ENCODE measurements at places on chromosomes 7 and 10.
A peak's percentile ranks its signal among the peaks of the same experiment; 100 is the strongest.

- DNase-seq: no peak
These were observed 138.3 kb downstream of the EGFR start for GRCh38 chr7:55156919-55157763.

- peak; percentile 53 for DNase-seq
These were observed 2.2 kb downstream of the CYP17A1 start for GRCh38 chr10:102835007-102835482.

DNA sequence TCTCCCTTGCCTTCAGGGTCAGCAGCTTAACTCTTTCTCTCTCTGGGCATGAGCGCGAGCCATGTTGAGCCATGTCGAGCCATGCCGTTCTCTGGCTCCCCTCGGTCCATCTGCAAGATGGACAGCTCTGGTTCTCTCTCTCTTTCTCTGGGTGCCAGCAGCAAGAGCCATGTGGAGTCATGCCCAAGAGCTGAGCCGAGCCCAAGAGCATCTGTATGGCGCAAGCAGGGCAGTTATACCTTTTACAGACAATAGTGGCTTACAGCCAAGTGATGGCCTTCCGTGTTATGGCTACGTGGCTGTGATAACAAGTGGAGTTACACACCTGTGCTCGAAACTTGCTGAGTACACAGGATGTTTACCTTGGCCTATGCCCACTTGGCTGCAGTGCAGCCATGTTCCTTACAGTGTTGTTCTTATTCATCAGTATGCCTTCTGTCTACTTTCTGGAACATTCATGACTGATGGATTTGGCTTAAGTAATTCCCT, 327.7 kb downstream of the GLRX3 start:
- DNase-seq: no peak

DNA sequence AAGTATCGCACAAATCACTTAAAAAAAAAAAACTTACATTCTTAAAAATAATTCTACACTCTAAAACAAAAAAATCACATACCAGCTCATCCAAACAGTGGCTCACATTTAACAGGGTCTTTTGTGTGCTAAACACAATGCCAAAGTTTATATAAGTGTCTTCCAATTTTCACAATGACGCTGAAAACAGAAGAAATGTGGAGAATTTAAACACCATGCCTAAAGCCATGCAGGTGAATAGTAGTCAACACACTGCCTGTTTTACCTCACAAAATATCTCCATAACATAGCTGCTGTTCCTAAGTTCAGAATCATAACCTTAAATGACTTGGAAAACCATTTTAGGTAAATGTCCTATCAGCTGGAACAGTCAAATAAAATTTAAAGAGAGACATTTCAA, 55.0 kb downstream of the GRB10 start:
- no peak for DNase-seq

DNA sequence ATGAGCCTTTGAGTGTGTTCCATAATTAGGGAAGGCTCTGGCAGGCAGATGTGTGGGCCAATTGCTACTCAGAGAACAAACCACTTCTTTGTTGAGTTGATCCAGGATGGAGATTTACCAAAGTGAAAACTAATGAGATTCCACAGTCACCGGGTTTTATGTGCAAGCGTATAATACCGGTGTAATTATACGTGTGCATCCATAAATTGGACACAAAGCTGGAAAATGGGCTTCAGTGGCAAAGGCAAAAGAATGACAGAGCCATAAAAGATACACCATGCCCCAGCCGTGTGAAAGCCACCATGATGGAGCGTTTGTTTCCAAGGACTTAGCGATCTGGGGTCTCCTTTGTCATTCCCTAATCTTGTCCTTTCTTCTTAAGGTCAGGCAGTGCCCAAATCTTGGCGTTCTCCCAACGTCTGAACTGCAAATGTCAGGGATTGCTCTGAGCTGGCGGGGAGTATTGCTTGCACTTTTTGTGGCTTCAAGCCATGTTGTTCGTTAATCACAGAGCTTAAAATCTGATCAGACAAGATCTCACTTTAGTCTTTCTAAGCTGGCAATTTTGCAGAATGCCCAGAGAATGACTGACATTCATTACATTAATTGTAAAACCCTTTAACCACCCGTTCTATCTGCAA, 70.1 kb downstream of the NPTX2 start:
- DNase-seq: no peak

DNA sequence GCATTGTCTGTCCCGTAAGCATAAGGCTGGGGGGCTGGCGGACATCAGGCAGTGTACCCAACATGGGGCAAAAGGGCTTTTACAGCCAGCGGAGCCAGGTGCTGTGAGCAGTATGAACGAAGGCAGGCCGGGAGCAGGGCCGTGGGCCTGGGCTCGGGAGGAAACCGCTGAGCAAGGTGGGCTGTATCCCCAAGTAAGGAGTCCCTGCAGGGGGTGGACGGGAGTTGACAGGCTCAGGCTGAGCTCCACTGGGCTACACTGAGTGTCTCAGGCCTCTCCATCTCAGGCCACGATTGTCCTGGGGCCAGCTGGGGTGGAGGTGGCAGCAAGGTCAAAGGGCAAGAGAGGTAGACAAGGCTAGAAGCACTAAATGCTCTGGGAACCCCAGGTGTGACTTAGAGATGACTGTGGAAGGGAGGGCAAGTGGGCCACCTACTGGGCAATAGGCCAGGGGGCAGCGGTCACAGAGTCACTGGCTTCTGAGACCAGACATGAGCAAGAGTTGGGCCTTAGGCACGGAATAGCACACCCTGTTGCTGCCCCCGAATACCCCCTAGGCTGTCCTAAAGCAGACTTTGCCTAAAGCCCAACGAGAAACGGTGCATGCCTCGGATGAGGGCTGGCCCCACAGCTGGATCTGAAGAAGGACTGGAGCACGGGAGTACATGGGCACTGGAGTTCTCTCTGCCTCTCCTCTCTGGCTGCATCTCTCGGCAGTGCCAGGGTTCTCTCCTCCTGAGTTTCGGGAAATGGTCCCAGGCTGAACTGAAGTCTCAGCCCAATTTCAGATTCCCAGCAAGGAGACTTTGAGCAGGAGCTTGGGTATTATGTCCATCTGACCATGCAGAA, 10.8 kb upstream of the RAMP3 start:
- DNase-seq: no peak

- peak; percentile 64 for DNase-seq
These were observed 355.7 kb upstream of the AKR1E2 start for GRCh38 chr10:4470231-4470835.

DNA sequence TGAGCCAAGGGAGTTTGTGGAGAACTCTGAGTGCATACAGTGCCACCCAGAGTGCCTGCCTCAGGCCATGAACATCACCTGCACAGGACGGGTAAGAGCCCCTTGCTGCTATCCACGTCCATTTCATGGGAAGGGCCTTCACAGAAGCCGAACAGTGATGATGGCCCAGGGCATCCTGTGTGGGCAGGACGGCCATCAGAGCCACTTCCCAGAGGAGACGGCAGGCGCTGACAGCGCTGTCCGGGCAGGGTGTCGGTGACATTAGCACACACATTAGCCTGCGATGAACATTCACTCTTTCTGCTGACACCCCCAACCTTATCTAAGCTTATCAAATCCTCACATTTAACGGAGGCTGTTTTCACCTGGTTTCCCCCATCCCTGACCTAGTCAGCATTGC, 144.9 kb downstream of the EGFR start:
- no peak for DNase-seq

DNA sequence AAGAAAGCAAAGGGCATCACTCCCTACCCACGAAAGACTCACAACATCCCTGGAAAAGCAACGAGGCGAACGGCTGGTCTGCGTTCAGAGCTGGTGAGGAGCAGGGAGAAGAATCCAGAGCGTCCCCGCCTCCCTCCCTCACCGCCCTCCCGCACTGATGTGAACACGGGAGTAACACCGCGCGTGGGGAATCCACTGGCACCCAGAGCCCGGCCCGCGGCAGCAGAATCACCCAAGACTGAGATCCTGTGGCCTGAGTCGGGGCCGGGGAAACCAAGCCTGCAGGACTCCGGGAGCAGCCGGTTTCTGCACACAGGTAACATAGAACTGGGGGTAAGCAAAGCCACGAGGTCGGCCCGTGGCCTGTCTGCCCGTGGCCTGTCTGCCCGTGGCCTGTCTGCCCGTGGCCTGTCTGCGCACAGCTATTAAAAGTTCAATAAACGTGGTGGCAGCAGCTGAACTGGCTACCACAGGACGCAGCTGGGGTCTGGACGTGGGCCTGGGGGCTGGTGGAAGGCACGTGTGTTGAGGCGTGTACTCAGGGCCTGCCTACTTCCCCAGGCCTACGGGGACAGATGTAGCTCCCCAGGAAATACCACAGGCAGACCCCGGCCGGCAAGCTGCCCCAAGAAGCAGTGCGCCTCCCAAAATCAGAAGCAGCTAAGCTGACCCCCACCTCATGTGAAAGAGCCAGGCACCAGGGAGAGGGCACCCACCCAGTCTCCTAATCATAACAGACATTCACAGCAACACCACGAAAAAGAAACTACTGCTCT, 23.0 kb downstream of the DIP2C start:
- no peak for DNase-seq

- DNase-seq: peak; percentile 90
These were observed 140.6 kb upstream of the TMEM168 start for GRCh38 chr7:112930787-112931186.

DNA sequence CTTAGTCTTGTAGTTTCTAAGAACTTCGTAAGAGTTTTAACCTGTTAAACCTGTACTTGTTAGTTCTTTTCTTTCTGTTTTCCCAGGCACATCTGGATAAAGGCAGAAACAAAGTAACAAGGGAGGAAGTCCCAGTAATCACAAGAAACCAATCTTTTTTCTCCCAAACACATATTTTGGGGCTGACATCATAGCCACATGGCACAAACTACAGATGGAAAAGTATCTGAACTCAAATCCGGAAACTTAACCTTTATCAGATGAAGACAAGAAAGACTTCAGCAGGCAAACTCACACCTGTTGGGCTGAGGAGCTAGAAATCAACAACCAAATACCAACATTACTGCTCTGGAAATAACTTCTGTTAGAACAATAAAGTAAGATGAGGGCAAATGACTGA, 67.1 kb downstream of the CUBN start:
- DNase-seq: peak; percentile 87

DNA sequence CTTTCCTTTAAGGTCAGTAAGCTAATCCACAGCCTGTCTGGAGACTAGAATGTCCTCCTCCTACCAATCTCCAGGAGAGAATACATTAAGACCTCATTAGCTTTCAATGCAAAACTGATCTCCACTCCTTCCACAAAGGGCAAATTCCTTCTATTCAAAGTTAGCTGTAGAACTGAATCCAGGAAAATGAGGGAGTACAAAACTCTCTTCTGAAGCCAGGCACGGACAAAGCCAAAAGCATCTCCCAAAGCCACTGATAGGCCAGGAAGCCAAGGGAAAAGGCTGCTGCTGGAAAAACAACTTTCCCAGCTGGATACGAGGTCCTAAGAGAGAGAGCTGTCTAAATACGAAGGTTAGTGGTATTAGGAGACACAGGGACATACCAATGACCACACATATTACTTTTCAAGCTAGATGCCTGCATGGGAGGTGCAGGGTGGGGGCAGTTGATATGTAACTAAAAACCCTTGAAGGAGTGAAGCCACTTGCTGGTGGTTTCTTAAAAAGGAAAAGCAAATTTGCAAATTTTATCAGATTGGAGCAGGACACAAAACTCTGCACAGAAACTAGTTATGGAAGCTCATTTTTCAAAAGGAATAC, 43.6 kb downstream of the MKX start:
- no peak for DNase-seq

DNA sequence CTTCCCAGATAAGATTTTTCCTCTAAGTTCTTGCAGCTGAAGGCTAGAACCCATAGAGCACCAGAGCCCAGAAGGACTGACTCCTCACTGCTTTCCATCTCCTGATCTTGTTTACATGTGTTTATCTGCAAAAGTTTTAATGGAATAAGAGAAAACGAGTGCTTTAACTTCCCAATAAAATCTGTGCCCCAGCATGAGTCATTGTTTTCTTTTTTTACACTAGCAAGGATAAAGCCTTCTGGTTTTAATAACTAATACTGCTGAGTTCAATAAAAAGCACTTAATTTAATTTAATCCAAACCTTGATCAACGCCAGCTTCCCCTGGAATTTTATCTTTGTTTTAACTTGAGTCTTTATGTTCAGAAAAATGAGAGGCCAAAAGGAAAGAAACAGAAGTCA, 227.6 kb downstream of the HPSE2 start:
- DNase-seq: no peak

DNA sequence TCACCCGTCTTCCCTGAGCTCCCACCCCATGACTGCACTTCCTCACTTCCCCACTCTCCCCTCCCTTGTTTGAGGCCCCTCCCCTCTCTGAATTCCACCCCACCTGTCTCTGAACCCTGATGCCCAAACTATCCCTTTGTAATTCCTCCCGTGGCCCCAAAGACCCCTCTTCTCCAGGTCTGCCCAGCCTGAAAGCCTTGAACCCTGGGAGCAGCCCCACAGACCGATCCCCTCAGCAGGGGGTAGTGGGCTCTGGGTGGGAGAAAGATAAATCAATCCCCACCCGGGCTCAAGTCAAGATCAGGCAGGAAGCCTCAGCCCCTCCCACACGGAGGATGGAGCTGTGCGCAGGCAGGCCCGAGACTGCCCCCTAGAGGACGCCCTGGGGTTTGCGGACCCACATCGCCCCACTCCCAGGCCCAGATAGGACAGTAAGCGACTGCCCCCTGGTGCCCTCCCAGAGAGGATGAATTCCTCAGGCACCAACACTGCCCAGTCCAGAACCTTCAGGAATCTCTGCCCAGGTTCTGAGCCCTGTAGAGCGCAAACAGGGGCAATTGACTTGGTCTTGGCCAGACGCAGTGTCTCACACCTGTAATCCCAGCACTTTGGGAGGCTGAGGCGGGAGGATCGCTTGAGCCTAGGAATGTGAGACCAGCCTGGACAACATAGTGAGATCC, 11.7 kb downstream of the HSPB1 start:
- DNase-seq: peak; percentile 76

DNA sequence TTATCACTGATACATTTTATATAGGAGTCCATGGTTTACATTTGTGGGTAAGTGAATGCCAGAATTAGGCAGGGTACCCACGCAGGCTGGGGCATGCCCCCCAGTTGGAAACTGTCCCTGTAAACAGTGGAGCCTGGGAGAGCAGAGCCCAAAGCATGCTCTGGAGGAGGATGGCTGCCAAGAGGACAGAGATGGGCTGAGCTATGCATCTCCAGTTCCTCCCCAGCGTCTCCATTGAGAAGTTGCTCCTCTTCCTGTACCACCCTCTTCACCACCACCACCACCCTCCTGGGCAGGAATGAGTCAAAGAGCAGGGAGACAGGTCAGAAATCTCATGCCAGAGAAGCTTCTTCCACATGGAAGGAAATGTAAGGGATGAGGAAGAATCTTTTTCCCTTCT, 67.7 kb upstream of the KMT2E start:
- DNase-seq: no peak

DNA sequence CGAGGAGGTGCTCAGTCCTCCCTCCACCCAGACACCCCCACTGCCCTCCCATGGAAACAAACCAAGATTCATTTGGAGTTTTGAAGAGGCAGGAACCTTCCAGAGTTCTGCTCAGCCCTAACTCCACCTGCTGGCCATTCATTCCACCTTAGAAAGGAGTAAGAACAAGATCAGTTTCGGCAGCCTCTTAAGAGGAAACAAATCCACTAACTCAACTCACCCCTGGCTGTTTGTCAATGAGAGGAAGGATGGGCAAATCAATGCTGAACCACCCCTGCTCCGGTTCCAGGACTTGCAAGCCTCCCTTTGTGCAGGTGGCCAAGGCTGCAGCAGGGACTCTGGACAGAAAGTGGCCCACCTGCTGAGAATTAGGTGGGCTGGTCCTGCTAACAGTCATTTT, 26.2 kb downstream of the CCDC3 start:
- DNase-seq: no peak

Measured in renal cortical epithelial cell (primary cell).